GDM1 (cell line): ENCODE measurements at places on chromosomes 16 and 17.

DNA sequence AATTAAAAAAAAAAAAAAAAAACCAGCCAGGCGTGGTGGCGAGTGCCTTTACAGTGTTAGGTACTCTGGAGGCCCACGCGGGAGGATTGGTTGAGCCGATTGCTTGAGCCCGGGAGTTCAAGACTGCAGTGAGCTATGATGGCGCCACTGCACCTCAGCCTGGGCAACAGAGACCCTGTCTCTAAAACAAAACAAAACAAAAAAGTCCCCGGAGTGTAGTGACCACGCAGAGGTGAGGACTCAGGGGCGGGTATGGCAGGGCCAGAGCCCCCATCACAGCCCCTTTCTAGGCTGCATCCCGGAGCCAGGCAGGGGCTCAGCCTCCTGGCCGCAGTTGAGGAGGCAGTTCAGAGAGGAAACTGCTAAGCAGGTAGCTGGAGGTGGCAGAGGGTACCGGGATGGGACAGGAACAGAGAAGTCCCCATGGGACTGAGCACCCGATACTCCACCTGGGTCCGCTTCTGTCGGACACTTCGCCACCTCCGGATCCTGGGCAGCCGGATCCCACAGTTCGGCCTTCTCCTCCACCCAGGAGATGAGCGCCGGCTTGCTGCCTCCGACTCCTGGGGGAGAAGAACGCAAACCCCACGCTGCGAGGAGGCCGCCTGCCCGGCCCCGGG is 800 bp downstream of the ZNF747 start:
- DNase-seq: no peak

- no peak for DNase-seq
Observed at GRCh38 chr17:17774009-17774881, 62.5 kb downstream of the SREBF1 start.

DNA sequence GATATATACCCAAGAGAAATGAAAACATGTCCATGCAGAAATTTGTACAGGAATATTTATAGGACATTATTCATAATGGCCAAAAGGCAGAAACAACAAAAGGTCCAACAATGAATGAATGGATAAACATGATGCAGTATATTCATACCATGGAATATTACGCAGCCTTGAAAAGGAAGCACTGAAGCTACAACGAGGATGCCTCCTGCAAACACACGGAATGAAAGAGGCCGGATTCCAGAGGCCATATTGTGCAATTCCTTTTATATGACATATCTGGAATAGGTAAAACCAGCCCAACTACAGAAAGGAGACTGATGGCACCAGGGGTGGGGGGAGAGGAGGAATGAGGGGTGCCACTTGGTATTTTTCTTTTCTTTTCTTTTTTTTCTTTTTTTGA is 14.5 kb upstream of the CHMP6 start:
- no peak for DNase-seq

DNA sequence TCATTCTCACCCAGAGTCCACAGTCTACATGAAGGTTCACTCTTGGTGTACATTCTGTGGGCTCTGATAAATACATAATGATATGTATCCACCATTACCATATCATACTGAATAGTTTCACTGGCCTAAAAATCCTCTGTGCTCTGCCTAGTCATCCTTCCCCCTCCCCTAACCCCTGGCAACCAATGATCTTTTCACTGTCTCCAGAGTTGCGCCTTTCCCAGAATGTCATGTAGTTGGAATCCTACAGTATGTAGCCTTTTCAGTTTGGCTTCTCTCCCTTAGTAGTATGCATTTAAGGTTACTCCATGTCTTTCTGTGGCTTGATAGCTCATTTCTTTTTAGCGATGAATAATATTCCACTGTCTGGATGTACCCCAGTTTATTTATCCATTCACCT is 101.3 kb downstream of the NOG start:
- DNase-seq: no peak

- DNase-seq: no peak
Observed at GRCh38 chr16:600781-601180, 10.9 kb downstream of the RAB40C start.

- DNase-seq: no peak
Observed at GRCh38 chr16:72818236-72818845, 229.6 kb downstream of the ZFHX3 start.

- DNase-seq: no peak
Observed at GRCh38 chr16:2243781-2244180, 7.5 kb downstream of the DNASE1L2 start.

- no peak for DNase-seq
Observed at GRCh38 chr17:1112875-1113274, 66.9 kb downstream of the ABR start.

DNA sequence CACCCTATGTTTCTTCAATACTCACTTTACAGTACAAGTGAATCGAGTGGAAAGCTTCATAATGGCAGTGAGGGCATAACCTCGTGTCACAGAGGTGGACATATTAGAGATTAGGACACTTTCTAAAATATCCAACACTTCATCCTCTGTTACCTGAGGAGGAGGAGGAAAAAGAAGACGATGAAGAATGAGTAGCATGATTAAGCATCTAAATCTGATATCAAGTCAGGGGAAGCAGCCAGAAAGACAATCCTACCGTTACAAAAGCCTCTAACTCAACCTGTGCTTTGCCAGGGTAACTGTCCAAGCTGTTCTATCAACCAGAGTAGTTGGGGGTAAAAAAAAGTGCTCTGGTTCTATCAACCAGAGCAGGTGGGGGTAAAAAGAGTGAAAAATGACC is 23.7 kb upstream of the PHLPP2 start:
- DNase-seq: no peak

DNA sequence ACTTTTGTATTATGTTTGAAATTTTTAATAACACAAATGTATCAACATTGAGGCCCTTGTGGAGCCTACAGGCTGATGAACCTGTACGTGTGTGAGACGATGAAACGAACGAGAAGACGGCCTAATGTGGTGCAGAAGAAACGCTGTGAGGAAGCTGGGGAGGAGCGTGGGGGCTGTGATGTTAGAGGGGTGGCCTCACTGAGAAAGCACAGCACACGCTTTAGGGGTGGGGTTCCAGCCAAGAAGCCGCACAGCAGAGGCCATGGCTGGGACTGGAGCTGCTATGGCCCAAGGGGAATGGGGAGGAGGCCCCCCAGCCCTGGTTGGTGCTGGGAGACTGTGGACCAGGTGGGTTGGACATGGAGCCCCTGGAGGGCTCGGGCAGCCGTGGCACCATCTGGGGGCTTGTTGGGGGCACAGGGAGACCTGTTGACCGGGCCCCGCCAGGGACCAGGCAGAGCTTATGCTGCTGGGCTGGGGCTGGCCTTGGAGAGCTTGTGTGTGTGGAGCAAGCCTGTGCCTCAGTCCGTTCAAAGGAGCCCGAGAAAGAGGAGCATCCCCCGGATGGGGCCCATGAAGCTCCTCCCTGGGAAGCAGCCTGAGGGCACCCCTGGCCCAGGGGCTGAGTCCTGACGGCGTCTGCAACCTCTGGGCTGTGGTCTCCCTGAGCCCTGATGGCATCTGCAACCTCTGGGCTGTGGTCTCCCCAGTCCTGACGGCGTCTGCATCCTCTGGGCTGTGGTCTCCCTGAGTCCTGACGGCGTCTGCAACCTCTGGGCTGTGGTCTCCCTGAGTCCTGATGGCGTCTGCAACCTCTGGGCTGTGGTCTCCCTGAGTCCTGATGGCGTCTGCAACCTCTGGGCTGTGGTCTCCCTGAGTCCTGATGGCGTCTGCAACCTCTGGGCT is 44.7 kb downstream of the METRNL start:
- DNase-seq: no peak

- no peak for DNase-seq
Observed at GRCh38 chr17:77274096-77274845, 133.5 kb downstream of the SEC14L1 start.

DNA sequence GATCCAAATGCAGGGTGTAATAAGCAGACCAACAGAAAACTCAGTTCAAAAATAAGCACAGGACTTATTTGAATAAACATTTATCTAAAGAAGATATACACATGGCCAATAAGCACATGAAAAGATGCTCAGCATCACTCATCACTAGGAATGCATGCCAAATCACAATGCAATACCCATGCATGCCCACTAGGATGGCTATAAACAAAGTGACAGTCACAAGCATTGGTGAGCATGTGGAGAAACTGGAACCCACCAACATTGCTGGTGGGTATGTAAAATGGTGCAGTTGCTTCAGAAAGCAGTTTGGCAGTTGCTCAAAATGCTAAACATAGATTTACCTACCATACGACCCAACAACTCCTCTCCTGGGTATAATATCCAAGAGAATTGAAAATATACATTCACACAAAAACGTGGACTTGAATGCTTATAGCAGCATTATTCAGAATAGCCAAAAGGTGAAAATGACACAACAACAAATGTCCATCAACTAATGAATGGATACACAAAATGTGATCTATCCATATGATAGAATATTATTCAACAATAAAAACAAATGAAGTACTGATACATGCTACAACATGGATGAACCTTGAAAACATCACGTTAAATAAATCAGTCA is 20.1 kb downstream of the UBE2O start:
- DNase-seq: no peak

GRCh38 chr17:21368545-21369246 is 7.5 kb upstream of the KCNJ12 start:
- DNase-seq: no peak

- DNase-seq: no peak
Observed at GRCh38 chr17:64007838-64008282, 9.7 kb downstream of the PRR29 start.

DNA sequence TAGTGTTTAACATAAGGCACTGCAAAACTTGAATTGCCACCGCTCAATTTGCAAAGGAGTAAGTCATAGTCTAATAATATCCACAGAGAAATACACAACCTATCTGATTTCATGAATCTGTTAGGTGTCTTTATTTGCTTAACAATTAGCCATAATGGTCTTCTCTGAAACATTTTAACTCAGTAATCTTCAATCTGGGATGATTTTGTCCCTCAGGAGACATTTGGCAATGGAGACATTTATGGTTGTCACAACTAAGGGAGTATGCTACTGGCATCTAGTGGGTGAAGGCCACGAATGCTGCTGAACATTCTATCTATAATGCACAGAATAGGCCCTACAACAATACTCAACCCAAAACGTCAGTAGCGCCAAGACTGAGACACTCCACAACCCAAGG is 4.3 kb downstream of the UBE2G1 start:
- DNase-seq: no peak

DNA sequence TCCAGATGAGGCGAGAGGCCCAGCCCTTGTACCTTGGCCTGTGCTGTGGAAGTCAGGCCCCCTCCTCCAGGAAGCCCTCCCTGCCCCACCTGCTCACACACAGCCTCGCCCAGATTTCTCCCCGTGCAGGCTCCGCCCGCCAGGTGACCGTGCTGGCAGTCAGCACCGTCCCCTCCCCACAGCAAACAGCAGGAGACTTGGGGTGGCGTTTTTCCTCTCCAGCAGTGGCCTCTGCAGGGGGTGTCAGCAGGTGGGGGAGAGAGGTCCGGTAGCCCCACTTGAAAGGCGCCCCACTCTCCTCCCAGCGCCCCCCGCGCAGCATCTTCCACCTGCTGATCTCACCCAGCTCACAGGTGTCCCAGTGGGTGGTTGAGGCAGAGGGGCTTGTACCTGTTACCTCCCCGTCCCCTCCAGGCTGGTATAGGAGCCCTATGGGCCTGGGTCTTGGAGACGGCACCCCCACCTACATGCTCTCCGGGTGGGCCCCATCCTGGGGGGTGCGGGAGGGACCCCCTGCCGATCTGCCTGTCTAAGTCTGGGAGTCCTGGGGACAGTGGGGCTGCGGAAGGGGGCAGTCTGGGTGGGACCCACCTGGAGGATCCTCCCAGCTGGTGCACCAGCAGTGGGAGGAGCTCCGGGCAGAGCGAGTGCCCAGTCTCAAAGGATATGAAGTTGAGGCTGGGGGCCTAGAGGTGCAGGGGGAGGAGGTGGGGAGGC is 4.2 kb upstream of the C1QTNF8 start:
- DNase-seq: no peak

DNA sequence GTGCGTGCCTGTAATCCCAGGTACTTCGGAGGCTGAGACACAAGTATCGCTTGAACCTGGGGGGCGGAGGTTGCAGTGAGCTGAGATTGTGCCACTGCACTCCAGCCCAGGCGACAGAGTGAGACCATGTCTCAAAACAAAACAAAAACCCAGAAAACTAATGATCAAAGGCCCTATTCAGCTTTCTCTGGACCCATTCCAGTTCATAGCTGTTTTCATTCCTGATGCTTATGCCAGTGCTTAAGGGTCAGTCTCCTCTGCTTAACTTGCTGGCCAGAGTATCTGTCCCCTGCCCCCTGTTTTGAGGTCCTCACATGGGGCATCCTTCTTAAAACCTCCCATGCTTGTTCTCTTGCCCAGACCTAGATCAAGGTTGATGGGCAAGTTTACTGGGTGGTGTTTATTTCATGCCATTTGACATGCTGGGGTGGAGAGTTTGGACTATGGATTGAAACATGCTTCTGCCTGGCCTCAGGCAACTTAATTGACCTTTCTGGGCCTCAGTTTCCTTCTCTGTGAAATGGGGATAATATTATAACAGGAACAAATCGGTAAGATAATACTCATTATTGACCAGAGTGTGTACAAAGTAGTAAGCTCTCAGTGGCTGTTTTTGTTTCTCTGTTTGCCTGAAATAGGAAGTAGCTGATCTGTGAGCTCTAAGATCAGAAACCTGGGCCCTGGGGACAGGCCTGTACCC is 369.8 kb downstream of the CPPED1 start:
- DNase-seq: no peak

DNA sequence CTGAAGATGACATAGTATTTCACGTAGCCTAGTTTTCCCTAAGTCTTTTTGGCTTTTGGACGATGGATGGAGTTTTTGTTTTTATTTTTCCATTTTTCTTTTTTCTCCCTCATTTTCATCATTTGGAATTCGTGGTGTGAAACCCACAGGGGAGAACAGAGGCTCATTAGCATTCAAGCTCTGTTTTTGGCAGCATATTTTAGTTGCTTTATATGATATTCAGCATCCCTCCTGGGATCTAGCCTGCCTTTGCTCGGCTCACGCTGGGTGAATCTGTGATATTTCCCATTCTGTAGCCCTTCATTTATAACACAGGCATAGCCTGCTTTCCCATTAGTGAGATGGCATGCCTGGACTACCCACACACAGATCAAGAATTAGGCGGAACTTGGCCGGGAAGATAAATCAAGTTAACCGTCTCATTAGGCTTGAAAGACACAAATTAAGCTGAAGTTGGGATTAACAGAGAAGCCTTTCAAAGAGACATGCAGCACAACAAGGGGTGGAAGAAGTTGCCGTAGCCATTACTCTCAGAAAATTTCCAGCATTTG is 20.1 kb upstream of the CLEC19A start:
- DNase-seq: no peak

- no peak for DNase-seq
Observed at GRCh38 chr16:2212362-2213324, 2.0 kb upstream of the BRICD5 start.

GRCh38 chr16:50889746-50890145 is 147.9 kb downstream of the CYLD start:
- no peak for DNase-seq
